ENCODE measurements at places on chromosomes 4 and X.

DNA sequence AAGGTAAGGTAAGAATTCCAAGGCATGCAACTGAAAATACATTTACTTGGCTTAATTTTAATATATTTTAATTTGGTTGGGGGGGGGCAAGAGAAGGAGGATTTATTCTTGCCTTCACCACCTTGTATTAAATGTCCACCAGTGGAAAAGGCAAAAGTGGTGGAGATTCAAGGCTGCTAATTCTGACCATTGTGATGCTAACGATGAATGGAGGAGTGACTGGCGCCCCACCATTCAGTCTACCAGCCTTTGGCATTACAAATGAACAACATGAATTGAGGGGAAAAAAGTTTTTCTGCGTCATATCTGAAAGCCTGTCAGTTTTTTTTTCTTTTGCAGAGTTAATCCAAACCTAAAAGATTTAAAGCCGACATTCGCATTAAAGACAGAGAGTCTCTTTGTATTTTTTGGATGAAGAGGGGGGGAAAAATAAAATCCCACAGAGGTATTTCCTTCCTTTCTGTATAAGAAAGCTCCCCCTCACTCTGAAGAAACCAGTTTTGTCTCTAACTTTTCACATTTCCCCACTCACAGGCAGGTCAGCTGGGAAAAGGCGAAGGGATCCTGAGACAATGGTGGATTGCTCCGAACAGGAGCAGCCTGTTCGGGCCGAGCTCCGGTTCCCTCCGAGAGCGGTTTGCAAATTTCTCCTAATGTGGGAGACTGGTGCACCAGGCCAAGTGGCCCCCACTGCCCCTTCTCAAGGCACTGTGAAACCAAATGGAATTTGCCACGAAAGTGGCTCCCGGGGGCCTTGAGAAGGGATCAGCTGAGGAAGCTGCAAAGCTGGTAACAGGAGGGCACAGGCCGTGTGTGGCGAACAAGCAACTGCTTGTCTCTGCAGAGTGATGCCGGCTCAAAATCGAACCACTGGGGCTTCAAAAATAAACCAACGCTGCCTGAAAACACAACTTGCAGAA, 28.1 kb downstream of the SHISA3 start:
- DNase-seq: no peak

GRCh38 chrX:31796624-31797023, 724.8 kb upstream of the FTHL17 start:
- no peak for DNase-seq

DNA sequence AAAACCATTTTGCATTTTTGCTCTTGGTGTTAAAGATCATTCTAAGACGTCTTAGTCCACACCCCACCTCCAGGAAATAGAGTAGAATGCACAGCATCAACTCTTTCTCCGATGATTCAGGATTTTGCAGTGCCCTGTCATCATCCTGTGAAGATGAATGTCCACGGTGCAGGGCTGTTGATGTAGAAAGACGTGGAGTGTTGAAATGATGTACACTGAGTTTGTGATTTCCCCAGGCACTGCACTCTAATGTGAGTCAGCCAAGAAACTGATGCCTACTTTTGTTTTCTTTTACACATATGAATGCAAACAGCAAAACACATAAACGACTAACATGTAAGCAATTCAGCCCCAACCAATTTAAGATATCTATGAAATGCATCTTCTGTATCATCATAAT, 10.5 kb downstream of the LGI2 start:
- DNase-seq: no peak

DNA sequence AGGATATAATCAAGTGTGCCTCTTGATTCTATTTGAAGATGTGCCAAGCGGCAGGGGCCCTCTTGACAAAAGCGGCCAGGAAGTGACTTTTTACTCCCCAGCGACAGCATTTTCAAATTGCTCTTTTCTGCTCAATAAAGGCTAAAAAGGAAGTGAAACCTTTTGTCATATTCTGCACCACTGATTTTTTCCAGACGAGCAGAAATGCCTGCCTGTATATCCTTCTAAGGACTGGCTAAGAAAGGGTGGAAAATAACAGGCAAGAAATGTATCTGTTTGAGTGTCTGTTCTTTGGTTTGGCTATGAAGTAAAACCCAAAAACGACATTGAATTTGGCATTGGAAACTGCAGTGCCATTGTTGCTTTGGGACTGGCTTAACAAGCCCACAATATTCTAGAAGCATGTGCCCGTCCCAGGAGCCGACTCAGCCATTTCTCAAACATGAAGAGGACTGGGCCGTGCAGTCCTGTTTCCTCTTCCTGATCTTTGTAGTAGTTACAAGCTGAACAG, 25.4 kb downstream of the TMSB4X start:
- DNase-seq: no peak

DNA sequence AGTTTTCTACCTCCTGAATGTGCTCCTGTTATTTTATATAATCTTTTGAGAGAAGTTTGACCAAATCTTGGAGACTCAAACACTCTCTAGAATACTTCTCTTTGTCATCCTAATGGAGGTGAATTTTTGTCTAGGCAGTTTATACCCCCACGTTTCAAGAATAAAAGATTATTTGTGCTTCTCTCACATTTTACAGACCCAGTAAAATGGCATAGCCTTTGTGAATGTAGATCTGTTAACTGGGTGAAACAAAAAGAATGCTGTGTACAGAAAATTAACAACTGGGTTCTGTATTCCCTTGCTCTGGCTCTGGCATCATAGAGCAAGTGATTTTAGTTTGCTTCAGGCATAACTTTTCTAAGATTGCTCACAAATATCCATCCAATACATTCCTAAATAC, 26.1 kb downstream of the GASK1B start:
- no peak for DNase-seq

Data from D341Med (cell line).